ENCODE measurements at places on chromosomes 2 and 18.

GRCh38 chr18:54776282-54776977, 51.8 kb upstream of the RAB27B start:
- no peak for DNase-seq

- DNase-seq = no peak
Measured at GRCh38 chr2:235050980-235051351, 99.1 kb downstream of the SH3BP4 start.

GRCh38 chr2:75503048-75503607, 57.6 kb downstream of the EVA1A start:
- no peak for DNase-seq

DNA sequence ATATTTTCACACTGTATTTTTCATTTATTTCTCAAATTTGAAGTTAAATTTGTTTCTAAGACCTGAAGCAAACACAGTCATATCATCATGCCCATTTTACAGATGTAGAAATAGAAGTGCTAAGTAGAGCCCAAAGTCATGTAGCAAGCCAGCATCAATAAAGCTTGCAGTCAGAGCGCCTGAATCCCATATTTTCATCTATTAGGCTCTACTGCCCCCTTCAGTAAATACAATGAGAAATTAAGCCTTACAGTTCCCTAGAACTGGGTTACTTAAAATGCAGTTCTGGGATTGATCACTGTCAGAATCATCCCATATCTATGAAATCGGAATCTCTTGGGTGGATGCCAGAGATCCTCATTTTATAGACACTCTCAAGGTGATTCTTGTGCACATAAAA, 419.9 kb downstream of the TGIF1 start:
- DNase-seq = no peak

DNA sequence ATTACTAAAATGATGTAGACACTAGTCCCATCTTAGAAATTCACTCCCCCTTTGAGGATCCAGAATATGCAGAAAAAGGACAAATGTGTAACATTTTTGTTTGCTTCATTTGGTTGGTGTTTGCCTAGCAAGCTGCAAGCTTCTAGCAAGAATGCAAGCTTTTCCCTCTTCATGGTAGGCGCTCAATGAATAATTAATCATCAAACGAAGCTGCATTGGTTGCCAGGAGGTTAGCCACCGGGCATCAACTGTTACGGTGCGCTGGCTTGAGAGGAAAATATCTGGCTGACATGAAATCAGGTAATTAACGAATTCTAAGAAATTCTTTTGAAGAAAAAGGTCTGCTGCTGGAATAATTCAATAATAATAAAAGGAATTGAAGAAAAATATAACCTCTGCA, 341.0 kb upstream of the KYNU start:
- no peak for DNase-seq
